ENCODE measurements at places on chromosomes 4 and X.

- DNase-seq = no peak
Observed at GRCh38 chr4:121256887-121257466, 92.9 kb upstream of the TNIP3 start.

DNA sequence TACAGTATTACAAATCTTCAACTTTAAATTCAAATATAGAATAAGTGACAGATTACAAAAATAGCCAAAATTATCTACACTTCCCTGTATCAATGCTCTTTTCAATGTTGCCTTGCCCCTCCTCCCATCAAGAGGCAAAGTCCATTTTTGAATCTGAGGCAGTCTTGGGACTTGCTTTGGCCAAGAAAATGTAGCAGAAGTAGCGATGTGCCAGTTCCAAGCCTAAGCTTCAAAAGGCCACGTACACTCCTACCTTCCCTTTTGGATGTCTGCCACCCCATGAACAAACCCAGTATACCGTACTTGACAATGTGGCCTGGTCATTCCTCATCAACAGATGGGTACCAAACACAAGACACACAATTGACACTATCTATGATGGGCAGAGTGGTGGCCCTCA is 24.1 kb downstream of the SEC24D start:
- DNase-seq = no peak

DNA sequence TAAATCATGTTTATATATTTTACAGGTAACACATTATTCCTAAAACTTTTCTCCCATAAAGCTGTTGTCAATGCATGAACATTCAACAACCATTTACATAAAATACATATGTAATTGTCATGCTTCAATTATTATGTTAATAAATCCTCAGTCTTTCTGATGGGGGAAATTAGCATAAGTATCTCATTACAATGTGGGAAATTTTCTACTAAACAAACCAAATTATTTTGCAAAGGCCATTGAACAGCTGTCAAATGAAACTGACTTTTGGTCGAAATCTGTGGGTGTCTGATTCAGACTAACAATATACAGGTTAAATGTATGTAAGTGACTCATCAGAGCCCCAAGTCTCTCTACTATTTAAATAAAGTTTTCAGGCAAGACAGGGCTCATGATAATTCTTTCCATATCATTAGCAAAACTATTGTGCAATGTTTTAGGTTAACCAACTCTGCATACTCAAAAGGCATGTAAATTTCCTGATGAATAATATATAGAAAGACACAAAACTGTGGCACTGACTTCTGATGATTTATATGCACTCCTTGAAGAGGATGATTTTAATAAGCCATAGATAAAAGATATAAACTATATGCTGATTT is 795.3 kb upstream of the AADAT start:
- no peak for DNase-seq

DNA sequence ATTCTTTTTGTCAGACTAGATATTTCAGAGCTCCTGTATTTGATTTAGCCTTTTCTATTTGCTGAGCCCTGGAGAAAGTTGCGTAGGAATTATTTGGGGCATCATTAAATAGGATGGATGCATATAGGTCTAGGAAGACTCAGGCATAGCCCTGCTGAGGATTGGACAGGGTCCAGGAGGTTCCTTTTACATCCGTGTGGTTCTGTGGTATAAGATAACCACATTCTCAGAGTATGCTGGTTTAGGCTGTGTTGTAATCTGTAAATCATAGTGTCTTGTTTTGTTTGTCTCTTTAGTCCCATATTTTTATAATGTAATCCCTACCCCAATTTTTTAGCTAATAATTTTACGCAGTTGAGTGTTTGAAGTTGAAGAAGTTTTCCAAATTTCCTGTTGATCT is 513.7 kb downstream of the RPA4 start:
- DNase-seq = no peak

- DNase-seq = no peak
Observed at GRCh38 chr4:57233386-57233785, 123.2 kb upstream of the IGFBP7 start.

GRCh38 chr4:151226004-151226932 is 50.7 kb upstream of the PRSS48 start:
- DNase-seq = no peak

- no peak for DNase-seq
Observed at GRCh38 chrX:154441984-154442707, 1.8 kb upstream of the FAM50A start.

DNA sequence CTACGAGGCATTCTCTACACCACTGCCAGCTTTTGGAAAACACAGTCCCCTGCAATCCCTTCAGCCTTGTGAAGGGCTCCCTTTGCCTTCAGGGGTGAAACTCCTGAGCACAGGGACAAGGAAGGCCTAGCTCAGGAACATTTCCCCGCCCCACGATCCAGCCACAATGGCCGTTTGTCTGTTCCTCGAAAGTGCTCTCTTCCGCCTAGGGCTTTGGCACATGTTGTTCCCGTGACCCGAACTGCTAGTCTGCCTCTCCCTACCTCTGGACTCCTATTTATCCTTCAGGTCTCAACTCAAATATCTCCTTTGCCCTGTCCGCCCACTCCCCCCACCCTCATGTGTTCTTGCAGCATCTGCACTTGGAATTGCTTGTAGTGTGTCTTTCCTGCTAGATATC is 12.1 kb downstream of the FGD1 start:
- no peak for DNase-seq

DNA sequence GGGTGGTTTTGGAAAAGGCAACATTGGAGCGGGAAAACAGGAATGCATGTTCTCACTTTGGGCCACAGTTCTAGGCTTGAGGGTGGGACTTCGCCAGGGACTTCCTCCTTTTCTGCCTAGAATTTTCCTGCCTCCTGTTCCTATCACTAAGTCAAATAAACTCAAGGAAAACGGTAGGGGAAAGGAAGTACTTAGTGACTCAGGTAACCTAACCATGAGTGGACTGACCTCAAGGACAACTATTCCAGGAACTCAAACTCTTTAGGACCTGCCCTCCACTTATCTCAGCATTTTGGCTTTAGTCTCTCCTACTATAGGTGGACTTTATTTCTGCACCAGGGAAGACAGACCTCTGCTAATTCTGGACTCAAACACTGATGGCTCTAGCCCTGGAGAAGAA is 281.7 kb downstream of the ZNF674 start:
- no peak for DNase-seq

DNA sequence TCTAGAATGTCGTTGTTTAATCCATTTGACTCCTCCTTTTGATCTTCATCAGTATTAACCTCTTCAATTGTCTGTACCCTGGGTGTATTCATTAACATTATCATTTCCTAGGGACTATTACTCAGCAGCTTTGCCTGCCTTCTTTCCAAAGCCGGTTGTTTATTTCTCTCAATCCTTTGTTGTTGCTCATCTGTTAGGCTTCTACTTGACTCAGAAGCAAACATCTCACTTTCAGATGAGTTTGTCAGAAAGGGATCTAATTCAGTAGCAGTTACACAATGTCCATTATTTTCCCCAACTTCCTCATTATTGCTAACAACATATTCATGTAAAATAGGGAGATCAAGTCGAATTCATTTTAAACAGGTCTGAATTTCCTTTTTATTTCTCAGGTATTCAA is 22.1 kb upstream of the HSD17B10 start:
- DNase-seq = no peak

GRCh38 chr4:154231806-154232478 is 259.7 kb downstream of the DCHS2 start:
- DNase-seq = no peak

GRCh38 chr4:100754751-100755150 is 236.9 kb upstream of the EMCN start:
- no peak for DNase-seq

- DNase-seq = peak; percentile 30
Observed at GRCh38 chr4:72505314-72505744, 63.7 kb downstream of the ADAMTS3 start.

GRCh38 chrX:45434231-45434630 is 233.6 kb upstream of the DIPK2B start:
- no peak for DNase-seq

- no peak for DNase-seq
Observed at GRCh38 chrX:37348971-37349220, 268 bp upstream of the PRRG1 start.

GRCh38 chr4:10496200-10496599 is 39.0 kb upstream of the ZNF518B start:
- no peak for DNase-seq

- no peak for DNase-seq
Observed at GRCh38 chrX:22097012-22097694, 65.0 kb downstream of the PHEX start.

GRCh38 chr4:166941629-166942028 is 292.7 kb downstream of the SPOCK3 start:
- no peak for DNase-seq

DNA sequence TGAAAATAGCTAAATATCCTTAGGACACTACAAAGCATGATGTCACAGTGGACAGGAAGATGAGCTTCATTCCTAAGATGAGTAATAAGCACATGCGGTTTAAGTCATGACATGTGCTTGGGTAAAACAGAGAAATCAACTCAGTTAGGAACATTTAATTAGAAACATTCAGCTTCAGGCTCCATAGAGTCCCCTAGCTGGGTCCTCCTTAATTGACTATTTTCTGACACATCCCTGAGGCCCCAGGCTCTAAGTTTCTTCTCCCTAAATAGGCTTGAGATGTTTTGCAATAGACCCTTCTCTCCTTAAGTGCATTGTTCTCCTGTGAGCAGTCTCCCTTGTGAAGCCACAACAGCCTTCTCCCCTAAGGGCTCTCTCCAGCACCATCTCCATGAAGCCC is 70.4 kb upstream of the ANXA3 start:
- no peak for DNase-seq

GRCh38 chr4:10732914-10733415 is 48.4 kb upstream of the CLNK start:
- DNase-seq = no peak

- no peak for DNase-seq
Observed at GRCh38 chr4:76003035-76003434, 4.3 kb downstream of the CXCL9 start.

DNA sequence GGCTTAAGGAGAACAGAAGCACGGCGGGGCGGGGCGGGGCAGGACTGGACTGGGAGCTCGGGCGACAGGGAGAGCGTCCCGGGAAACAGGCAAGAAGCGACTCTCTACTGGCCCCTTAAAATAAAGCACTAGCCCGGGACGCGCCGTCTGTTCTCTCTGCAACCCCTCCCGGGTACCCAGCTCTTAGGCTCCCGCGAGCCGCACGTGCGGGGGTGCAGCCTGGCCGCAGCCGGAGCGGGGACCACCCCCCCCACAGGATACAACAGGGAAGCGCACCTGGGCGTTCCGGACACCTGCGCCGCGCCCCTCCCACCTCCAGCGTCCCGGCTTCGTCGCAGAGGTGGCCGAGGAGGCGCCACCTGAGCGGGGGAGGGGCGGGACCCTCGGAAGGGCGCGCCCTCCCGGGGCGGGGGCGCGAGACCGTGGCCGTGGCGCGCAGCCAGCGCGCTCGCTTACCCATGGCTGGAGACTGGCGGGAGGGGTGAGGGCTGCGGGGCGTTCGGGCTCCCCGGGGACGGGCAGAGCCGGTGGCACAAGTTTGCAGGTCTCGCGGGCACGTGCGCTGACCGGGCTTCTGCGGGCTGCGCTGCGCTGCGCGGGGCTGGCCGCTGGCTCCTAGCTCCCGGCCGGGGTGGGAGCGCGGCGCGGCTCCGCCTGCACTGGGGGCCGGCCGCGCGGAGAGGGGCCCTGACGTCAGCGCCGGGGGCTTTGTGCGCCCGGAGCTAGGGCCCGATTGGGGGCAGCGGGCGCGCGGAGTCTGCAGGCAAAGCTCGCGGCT is 91.5 kb downstream of the GEMIN8 start:
- DNase-seq = peak; percentile 65

DNA sequence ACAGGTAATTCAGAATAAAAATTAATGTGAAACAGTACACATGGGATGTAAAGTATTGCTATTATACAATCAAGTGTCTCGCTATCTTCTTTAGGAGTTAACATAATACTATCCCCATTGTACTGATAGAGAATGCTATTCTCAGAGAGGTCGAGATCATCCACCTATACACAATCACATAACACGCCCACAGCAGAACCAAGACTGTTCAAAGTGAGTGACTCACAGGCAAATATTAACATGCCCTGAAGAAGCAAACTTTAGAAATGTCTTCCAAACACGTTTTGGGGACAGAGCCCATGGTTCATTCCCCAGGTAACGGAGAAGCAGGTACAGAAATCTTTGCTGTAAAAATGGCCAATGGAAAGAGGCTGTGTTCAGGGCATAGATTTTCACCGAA is 50.1 kb upstream of the PHKA2 start:
- no peak for DNase-seq

DNA sequence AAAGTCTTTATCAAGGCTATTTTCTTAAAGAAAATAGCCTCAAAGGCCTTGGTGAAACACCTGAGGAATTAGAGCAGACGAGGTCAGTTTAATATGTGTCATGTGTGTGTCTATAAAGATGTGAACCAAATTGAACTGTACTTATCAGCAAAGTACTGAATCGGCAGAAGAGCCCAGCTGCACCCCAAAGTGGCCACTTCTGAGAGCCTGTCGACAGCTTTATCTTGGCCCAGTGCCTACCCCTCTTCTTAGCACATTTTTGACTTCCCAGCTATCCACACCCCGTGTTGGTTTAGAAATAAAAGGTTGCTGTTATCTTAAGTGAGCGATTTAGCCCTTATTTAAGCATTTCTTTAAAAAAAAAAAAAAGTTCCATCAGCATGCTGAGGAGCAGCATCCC is 329.7 kb downstream of the FBXW7 start:
- DNase-seq = no peak

GRCh38 chr4:166882221-166882620 is 352.1 kb downstream of the SPOCK3 start:
- no peak for DNase-seq

DNA sequence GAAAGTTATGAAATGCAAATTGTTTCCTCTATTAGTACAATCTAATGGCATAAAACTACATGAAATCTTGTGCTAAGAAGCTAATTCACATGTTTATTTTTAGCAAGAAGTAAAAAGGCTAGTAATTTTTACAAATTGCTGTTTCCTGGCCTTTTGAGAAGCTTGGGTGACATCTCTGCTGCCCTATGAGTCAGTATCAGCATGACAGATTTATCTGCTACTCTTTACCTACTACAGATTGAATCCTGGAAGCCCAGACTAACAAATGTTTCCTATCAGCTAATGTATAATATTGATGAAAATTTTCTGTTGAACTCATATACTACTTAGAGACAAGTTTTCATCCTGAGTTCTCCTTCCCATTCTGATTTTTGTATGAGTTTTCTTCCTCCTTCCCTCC is 232.4 kb downstream of the DCTD start:
- no peak for DNase-seq

GRCh38 chr4:126109836-126110235 is 795.1 kb downstream of the FAT4 start:
- DNase-seq = no peak

GRCh38 chr4:19735012-19735411 is 516.7 kb upstream of the SLIT2 start:
- no peak for DNase-seq

- no peak for DNase-seq
Observed at GRCh38 chrX:64805683-64806082, 170.6 kb downstream of the ZC4H2 start.
